ENCODE measurements at places on chromosomes 3 and 15. TPM values are rescaled to one million over a fixed set of nuclear protein-coding genes. Genes with fewer than 3 reads are reported as not detected.

The USP13 gene
- 29.8 TPM for total RNA-seq

The P2RY1 gene
- total RNA-seq = 19.6 TPM

The TRPM1 gene
- total RNA-seq = not detected

The LEKR1 gene
- total RNA-seq = 5.1 TPM

The CFAP161 gene
- total RNA-seq = not detected

Measured in Calu3 (cell line).